ENCODE measurements at places on chromosomes 16 and 17.

GRCh38 chr17:61323909-61324868 is 75.5 kb upstream of the TBX2 start:
- no peak for DNase-seq

DNA sequence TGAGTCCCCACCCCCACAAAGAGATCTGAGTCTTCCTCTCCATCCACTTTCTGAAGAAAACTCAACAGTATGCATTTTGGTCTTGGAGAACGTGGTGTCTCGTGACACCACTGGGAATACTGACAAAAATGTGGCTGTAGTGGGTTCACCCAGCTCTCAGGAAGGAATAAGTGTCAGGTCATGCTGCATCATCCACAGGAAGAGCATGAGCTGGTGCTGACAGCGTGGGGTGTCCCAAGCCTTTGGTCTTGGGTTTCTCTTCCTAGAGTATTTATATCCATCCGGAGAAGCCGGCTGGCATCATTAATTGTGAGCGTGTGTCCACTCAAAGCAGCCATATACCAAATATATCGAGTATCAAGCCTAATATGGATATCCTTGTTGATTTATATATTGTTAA is 55.9 kb downstream of the C17orf67 start:
- no peak for DNase-seq

GRCh38 chr16:17323171-17323570 is 147.6 kb downstream of the XYLT1 start:
- DNase-seq, result no peak

- DNase-seq, result no peak
These were observed 6.8 kb upstream of the SP6 start for GRCh38 chr17:47857551-47858455.

DNA sequence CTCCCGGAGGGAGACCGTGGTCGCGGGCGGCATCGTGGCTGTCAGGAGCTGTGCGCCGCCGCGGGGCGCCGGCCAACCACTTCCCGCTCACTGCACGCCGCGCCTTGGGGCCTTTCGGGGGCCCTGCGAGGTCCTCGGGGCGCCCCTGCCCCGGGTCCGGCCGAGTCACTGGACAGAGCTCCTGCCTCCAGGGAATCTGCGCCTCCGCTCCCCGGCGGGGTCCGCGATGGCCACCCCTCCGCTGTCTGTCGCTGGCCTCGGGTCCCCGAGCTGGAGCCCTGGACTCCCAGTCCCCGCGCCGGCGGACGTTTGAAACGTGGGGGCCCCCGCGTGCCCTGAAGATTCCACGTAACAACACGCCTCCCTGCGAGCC is at the start of gene QRICH2:
TSS of gene QRICH2 (minus strand) at position 311 of the 373 bp plus-strand sequence. CDS start at position 33, 278 bp downstream.
- no peak for DNase-seq

GRCh38 chr16:9003322-9003721 is 39.6 kb upstream of the USP7 start:
- no peak for DNase-seq

GRCh38 chr17:1374431-1375177 is 25.4 kb downstream of the YWHAE start:
- no peak for DNase-seq

DNA sequence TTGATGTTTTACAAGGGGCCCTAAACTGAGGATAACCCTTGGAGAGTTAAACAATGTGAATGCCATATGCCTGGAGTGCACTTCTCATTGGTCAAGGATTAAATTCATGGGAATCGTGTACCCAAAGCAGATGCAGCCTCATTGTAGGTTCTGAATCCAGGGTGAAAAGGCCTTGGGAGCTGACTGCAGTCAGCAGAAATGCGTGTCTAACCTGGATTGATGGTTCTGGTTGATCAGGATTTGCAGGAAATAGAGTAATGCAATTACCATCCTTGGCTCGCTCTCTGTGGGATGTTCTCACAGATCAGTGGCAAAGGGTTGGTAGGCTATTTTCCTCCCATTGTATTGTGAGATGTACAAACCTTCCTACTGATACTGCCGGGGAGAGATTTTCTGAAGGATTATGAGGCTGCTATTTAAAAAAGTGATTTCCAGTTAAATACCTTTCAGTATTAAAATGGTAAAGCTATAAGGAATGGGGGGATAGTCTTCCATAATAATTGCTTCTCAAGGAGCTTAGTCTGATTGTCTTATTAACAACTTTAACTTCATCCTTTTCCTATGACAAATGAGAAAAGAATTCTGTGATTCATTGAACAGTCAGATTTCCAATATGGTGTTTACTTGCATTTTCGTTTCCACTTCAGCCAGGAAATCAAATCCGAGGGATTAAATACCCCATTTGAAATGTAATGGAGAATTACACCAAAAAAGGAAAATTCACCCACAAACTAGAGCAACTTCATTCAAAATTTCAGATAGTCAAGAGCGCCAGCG is 1028.1 kb upstream of the EEF2KMT start:
- DNase-seq, result no peak

DNA sequence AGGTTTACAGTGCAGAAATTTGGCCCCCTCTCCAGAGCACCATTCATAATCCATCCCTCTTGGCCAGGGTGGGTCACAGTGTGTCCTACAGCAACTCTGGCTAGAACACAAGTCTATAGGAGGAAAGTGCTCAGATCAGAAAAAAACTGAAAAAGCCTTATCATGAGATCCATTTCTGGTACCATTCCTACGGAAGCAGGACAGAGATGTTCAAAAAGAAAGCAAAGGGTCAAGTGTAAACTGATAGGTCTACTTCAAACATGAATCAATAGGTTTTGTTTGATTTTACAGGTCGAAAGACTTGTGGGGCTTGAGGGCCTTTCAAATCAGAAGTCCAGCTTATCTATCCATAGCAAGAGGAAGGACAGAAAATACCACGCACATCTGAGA is 326.4 kb downstream of the SOX9 start:
- DNase-seq, result no peak

DNA sequence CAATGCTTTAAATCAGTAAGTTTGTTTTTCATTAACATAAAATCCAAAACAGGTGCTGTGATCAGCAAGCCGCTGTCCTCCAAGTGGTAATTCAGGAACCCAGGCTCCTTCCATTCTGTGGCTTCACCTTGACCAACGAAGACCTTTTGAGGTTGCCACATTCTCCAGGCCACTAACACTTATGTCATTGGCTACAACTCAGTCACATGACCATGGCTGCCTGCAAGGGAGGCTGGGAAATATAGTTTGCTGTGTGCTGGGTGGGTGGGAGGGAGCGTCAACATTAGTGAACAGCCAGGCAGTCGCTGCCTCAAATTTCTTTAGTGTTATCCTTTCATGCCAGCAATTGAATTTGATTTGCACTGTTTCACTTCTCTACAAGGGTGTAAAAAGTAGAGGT is 549.2 kb downstream of the MAF start:
- no peak for DNase-seq

GRCh38 chr17:80676096-80676466 is 131.4 kb downstream of the RPTOR start:
- no peak for DNase-seq

- no peak for DNase-seq
These were observed 3.3 kb downstream of the PRSS53 start for GRCh38 chr16:31085411-31085810.

- no peak for DNase-seq
These were observed 176.6 kb upstream of the SDK2 start for GRCh38 chr17:73820686-73821448.
